ENCODE measurements at places on chromosomes 7 and 10. TPM values are rescaled to one million over a fixed set of nuclear protein-coding genes. Genes with fewer than 3 reads are reported as not detected.

DNA sequence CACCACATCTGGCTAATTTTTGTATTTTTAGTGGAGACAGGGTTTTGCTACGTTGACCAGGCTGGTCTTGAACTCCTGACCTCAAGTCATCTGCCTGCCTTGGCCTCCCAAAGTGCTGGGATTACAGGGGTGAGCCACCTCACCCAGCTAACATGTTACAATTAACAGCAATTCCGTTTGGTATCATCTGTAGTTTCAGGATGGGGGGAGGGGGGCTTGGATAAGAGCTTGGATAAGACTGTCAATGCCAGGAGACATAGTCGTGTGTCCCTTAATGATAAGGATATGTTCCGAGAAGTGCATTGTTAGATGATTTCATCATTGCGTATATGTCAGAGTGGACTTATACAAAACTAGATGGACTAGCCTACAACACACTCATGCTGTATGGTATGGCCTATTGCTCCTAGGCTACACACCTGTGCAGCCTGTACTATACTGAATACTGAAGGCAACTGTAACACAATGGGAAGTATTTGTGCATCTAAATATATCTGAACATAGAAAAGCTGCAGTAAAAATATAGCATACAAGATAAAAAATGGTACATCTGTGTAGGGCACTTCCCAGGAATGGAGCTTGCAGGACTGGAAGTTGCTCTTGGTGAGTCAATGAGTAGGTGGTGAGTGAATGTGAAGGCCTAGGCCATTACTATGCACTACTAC lies 103.9 kb upstream of the TNS3 start:
- no peak for DNase-seq

DNA sequence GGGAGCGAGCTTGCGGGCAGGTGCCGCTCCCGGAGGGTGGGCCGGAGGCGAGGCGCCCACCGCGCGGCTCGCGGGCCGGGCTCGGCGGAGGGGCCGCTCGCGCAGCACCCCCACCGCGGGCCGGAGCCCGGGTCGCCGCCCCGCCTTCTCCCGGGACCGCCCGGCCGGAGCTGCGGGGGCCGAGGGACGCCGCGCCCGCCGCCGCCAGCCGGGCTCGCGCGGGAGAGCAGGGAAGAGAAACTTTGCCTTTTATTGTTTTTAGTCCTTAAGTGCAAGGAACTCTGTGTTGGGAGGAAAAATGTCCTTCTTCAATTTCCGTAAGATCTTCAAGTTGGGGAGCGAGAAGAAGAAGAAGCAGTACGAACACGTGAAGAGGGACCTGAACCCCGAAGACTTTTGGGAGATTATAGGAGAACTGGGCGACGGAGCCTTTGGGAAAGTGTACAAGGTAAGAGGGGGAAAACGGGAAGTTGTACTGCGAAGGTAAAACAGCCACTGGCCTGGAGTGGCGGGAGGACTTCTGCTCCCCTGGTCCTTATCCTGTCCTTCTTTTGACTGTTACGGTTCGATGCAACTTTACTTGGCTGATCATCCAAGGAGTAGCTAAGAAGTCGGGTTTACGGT lies 620 bp downstream of the SLK start:
- DNase-seq = peak; percentile 45

DNA sequence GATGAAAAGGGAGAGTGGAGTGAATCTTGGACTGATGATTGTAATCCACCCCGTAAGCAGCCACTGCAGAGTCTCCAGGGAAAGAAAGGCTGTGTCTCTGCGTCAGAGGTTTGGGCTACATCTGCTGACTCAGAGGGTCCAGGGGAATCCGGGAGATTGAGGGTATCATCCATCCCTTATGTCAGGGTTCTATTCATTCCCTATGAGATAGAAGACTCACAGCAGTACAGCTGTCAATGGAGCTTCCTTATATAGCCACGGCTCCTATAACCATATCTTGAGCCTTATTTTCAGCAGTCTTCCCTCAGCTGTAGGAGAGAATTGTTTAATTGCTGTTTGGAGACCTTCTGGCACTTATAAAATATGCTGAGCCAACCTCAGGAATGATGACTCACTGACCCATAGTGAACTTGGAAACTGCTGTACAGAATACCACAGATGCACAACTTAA lies 558.2 kb upstream of the PFKP start:
- DNase-seq = no peak

GRCh38 chr10:71982269-71983178 lies 18.3 kb downstream of the CHST3 start:
- no peak for DNase-seq

DNA sequence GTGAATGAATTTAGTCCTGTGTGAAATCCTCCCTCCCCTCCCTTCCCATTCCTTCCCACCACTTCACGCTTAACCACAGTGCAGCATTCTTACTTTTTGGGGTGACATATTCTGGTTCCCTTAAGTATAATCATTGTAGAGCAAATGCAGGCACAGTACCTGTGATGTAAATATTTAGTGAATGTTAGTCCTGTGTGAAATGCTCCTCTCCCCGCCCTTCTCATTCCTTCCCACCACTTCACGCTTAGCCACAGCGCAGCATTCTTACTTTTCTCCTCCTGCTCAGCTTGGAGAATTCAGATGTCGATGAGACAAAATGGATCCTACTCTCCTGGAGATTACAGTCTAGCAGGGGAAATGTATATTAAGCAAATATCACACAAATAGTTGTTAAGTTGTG lies 258.8 kb downstream of the EXOC4 start:
- no peak for DNase-seq

- DNase-seq = no peak
These were observed 23.8 kb downstream of the CXCL12 start for GRCh38 chr10:44361109-44361508.

DNA sequence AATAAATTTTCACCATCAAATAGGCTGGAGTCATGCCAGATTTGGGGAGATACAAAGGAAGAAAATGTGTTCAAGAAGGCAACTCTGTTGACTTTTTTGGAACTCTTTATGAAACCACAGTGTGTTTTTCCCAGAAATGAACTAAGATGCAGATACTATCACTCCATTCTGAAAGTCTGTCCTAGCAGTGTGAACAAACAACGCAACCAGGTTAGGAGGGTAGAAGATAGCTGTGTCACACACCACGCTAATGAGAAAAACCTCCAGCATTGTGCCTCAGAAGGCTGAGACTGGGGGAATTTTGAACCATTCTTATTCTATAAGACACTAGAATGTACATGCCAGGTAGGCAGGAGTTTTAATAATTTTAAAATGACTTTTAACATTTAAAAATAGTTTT lies 15.9 kb upstream of the ATP6V0A4 start:
- DNase-seq = no peak

GRCh38 chr7:99789441-99790070 lies 5.6 kb upstream of the CYP3A4 start:
- DNase-seq = no peak

- no peak for DNase-seq
These were observed 150.3 kb upstream of the FAM20C start for GRCh38 chr7:41917-42565.

DNA sequence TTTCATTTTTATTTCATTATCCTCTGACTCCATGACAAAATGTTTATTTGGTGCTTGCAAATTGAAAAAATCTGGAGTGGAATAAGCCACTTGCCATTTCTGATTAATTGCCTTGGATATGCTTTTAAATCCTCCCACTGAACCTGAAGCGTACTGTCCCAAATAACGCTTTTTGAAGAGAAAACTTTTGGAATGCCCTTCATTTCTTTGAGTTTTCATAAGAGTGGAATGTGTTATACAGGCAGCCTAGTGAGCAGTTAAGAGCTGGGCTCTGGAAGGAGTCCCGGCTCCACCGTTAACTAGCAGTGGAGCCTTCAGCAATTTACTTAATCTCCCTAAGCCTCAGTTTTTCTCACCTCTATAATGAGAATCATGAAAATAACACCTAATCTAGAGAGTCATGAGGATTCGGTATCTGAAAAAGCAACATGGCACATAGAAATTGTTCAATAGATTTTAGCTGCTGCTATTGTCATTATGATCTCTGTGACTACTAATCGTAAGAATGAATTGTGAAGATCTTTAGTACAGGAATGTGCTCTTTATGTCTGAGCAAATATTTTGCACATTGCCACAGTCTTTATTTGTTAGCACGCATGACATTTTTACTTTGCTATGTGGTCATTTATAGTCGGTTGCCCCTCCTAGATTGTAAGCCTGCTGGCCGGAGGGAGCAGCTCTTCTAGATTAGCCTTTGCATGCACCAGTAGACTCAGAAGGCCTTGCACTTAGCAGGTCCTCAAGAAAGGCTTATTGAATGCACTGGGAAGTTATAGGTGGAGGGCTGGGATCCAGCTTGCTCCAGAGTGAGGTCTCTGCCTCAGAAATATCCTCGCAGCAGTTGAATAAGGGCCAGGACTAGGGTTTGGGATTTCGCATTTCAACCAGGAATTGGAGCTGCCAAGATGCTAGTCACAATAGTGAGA lies 59.4 kb downstream of the PLCE1 start:
- DNase-seq = no peak

- DNase-seq = no peak
These were observed 8.6 kb upstream of the CCDC7 start for GRCh38 chr10:32437334-32437733.

DNA sequence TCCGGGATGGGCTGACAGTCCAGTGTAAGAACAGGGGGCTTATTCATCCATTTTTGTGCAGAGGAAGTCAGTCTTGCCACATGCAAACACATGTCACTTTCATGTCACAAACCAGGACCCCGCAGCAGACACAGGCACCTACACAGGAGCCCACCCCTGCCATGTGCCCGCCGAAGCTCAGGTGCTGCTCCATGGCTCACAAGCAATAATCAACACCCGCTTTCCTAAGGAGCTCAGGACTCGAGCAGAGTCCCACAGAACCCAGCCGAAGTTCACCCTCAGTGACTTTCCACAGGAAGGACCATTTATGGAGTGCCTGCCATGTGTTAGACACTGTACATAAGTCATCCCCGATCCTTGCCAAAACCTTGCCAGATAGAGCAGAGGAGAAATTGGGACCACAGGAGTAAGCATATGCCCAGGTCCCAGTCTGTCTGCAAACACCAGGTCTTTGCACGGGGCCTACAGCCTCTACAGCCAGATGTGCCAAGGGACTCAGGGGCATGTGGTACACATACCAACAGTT lies 99.4 kb downstream of the EBF3 start:
- no peak for DNase-seq

DNA sequence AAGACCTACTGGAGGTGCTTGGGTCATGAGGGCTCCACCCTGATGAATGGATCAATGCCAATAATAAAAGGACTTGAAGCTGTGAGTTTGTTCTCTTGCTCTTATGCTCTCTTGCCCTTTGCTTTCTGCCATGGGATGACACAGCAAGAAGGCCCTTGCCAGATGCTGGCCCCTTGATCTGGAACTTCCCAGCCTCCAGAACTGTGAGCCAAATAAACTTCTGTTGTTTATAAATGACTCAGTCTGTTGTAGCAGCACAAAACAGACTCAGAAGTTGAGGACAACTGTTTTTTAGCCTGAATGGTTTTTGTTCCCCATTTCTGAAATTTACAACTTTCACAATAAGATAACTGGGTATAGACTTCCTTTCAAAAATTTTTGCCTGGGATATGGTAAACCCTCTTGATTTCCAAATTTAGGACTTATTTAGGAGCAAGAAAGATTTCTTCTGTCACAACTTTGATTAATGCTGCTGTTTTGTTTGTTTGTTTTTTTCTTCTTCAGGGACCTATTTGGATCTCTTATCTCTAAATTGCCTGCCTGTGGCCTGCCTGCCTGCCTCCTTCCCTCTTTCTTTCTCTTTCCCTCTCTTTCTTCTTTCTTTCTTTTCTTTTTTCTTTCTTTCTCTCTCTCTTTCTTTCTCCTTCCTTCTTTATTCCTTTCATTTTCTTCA lies 12.1 kb downstream of the ENTPD1 start:
- DNase-seq = no peak

DNA sequence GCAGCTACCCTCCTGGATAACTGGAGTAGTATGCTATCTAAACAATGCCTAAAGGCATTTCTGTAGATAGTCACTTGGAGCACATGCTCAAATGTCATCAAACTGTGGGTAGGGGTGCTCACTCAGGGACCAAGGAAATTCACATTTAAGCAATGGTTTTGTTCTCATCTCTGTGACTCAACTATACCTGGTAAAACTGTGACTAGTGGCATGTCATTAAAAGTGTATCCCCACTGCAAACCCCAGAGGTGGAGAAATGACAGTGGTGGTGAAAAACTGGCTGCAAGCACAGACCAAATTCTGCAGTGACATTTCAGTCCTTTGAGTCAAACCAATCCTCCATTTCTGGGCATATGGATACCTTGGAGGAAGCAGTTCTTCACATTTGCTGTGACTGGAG lies 134.2 kb upstream of the EFCAB10 start:
- DNase-seq = no peak

DNA sequence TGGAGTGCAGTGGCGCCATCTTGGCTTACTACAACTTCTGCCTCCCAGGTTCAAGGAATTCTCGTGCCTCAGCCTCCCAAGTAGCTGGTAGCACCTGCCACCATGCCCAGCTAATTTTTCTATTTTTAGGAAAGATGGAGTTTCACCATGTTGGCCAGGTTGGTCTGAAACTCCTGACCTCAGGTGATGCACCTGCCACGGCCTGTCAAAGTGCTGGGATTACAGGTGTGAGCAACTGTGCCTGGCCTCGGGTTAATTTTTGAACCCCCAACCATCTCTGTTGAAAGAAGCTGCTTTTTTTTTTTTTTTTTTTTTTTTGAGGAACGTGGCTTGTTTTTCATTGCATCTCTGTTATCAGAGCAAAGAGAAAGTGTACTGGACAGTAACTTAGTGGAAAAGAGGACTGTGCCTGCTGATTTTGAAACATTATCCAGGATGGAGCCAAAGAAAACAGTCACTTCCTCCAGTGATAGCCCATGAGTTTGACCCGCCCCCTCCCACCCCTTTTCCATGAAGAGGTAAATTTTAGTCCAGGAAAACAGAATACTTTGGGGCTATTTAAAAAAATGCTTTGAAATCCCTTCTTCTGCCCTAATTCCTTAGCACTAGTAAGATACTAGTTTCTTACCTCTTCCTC lies 38.3 kb downstream of the WBP1L start:
- DNase-seq = no peak

- no peak for DNase-seq
These were observed 52.8 kb downstream of the COBL start for GRCh38 chr7:51263631-51264484.

DNA sequence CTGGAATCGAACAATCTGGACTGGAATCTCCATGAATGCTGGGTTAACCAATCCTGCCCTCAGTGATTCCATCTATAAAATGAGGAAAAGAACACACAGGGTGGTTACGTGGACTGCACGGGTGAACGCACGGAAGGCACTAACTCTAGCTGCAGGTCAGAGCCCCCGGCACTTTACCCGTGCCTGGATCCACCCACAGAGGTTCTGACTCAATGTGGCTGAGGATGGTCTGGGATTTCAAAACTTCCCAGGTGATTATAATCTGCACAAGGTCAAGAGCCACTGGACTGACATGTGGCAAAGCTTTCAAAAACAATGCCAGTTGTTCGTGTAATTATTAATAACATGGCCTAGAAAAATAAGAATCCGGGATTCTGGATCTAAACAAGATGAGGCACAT lies 29.2 kb downstream of the KIAA1549 start:
- DNase-seq = no peak

CCDC136 gene
- 1.8 TPM for total RNA-seq

RAMP3 gene
- total RNA-seq = not detected

SPACDR gene
- not detected for total RNA-seq

IFIT2 gene
- 0.44 TPM for total RNA-seq

HOXA13 gene
- 2.5 TPM for total RNA-seq

OPALIN gene
- total RNA-seq = not detected

SEMA3A gene
- total RNA-seq = 29.2 TPM

IFIT3 gene
- 12.9 TPM for total RNA-seq

PTN gene
- total RNA-seq = 70.6 TPM

FRMD4A gene
- 4.6 TPM for total RNA-seq

UFSP1 gene
- 3.1 TPM for total RNA-seq

SH2D4B gene
- total RNA-seq = not detected

SPAM1 gene
- not detected for total RNA-seq

CHN2 gene
- 0.21 TPM for total RNA-seq

SLC39A12 gene
- total RNA-seq = not detected

Measured in SJSA1 (cell line).